Cardiac muscle cell (in vitro differentiated cells and primary cell): ENCODE measurements at places on chromosomes 3 and 15.
A peak's percentile ranks its signal among the peaks of the same experiment; 100 is the strongest.

DNA sequence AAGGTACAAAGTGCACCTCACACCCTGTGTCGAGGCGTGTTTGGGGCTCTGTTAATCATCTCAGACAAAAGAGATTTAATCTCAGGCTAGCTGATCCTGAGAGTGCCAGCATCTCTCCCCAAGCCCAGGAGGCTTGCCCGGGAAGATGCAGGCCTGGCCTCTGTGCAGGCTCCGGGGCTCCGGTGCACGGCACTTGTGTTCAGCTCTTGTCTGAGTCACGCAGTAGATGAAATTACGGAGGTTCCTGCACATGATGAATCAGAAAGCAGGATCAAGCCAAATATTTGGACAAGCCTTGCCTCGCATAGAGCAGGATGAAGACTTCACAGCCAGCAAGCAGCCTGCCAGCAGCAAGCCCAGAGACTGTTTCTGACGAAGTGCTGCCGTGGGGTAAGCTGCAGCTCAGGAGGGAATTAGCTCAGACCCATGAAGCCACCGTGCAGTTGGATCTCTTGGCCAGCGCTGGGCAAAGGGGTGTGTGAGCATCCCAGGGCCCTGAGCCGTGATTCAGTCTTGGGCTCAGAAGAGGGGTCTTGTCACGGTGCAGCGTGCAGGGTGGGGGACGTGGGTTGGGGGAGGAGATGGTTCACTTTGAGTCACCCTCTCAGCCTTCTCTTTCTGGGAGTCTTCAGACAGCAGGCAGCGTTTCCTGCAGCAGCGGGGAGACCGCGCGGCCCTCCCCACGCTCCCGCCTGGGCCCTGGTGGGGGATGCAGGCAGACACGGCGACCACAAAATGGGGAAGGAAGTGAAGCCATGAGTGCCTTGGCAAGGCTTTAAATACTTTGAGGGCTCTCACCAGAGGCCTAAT is 89.2 kb upstream of the MEF2A start:
- no peak for DNase-seq

- no peak for DNase-seq
These were observed 79.4 kb downstream of the AAGAB start for GRCh38 chr15:67174864-67175573.

GRCh38 chr3:117427081-117427480 is 717.5 kb downstream of the TUSC7 start:
- DNase-seq, result no peak

- peak; percentile 57 for DNase-seq
These were observed 63.9 kb upstream of the RGMA start for GRCh38 chr15:93152951-93153350.

DNA sequence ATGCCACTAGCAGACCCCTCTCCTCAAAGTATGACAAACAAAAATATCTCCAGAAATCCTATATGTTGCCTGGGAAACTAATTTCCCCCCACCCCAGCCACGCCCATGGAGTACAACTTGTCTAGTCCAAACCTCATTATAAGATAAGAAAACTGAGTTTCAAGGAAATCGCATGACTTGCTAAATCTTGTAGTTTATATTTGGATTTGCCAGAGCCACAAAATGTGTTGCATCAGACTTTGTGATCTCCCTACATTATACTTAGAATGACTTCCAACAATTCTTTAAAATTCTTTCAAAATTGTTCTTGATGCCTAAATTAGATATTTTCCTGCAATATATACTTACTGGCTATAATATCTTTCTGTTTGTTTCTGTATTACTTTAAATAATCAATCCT is 1034.4 kb downstream of the IGSF11 start:
- DNase-seq, result no peak

GRCh38 chr3:46370839-46371518 is at the start of gene CCR5:
Gene CCR5, plus strand, starts transcription at chr3:46370946. Its CDS starts 1,957 bp downstream, at chr3:46372903.
- no peak for DNase-seq

DNA sequence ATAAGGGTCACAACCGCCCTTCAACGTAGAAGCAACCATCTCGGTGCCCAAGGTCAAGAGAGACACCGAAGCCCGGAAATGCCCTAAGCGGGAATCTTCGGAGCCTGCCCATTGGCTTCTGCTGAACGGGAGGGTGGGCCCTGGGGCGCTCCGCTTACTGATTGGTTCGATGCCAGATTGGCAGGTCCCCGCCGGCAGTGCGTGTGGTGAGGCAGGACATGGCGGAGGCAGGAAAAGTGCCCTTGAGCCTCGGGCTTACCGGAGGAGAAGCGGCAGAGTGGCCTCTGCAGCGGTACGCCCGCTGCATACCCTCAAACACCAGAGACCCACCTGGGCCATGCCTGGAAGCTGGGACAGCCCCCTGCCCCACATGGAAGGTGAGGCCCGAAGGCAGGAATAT is at the start of gene REC114:
Gene REC114 (plus strand): TSS at position 197 of the 400 bp plus-strand sequence. CDS start 22 bp downstream, at position 219.
- DNase-seq, result no peak

DNA sequence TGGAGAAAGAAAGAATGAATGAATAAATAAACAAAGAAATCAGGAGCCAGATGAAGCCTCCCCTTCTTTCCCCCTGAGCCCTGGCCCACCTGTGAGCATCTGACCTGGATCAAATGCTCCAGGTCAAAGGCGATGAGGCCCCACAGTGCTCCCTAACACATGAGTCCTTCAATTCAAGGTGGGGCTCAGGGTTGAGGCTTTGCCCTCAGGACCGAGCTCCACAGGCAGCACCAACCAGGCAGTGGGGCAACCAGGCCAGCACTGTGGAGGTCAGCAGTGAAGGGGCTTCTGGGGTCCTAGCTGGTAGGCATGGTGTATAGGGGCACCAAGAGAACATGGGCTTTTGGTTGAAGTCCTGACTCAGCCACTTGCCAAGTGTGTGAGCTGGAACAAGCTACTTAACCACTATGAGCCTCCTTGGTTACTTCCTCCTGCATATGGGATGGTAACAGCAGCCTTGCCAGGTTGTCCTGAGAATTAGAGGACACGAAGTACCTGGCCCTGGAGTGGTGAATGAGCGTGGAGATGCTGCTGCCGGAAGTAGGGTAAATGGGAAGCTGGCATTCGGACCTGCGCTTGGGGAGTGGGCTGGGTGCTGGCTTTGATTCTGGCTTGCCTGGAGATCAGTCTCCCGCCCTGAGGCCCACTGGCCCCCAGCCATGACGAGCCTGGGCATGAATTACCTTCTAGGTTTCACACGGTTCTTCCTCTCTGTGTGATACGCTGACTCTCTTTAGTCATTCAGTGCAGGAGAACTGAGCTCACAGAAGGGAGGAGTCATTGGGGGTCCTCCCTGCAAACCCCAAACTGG is 10.0 kb upstream of the PAQR5 start:
- DNase-seq, result no peak

DNA sequence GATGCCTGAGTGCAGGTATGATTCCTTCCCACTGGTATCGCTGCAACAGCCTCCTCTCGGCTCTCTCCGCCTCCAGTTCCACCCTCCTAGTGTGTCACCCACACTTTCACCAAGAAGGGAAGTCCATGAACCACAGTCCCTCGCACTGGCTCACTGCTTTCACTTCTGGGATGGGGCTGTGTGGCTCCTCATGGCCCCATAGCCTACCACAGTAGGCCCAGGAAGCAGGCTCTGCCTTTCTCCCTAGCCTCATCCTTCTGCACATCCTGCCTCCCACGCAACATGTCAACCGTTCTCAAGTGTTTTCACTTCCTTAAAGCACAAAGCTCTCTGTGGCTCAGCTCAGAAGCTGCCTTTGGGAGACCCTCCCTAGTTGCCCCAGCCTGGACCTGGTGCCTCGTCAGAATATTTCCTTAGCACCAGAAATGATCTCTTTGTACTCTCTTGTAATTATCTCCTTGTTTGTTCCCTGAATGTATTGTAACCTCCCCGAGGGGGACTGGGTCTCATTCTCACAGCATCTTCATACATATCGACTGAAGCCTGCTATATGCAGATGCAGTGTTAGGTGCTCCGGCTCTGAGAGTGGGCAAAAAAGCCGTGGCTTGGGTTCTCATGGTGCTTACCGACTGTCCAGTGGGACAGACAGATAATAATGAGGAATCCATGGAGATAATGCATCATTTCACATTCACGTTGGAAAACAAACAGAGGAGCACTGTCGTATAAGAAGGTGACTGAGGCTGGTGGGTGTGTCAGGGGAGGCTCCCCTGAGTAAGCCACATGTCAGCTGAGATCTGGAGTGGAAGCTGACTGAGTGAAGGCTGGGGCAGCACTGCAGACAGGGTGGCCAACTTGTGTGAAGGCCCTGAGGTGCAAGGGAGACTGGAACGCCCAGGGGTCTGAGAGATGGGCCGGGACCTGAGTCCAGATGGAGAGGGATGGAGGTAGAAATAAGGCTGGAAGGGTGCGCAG is 107.1 kb downstream of the DGKG start:
- peak; percentile 9 for DNase-seq

DNA sequence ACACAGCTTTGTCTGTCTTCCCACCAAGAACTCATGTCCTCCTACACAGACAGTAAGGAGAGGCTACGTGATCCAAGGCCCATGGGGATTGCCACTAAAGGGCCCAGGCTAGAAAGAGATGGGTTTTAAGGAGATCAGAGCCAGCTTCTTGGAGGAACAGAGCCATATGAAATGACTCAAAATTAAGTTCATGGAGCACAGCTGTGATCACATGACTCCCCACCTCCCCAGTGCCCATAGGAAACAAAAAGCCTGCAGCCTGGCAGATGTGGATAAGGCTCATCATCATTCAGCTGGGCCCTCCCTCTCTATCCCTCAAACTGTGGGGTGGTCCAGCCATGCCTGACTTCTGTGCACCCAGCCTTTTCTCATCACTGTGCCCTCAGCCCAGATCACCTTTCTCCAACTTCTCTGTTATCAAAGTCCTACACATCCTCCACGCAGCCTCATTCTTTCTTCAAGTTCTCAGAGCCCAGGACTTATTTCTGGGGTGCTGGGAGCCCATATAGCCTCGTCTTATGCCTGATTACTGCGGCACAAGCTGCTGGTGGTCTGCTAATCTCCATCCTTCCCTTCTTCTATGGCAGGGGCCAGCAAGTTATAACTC is 137.6 kb downstream of the SMAD6 start:
- DNase-seq, result no peak

GRCh38 chr15:54808321-54808720 is 388.4 kb downstream of the RSL24D1 start:
- DNase-seq, result no peak

DNA sequence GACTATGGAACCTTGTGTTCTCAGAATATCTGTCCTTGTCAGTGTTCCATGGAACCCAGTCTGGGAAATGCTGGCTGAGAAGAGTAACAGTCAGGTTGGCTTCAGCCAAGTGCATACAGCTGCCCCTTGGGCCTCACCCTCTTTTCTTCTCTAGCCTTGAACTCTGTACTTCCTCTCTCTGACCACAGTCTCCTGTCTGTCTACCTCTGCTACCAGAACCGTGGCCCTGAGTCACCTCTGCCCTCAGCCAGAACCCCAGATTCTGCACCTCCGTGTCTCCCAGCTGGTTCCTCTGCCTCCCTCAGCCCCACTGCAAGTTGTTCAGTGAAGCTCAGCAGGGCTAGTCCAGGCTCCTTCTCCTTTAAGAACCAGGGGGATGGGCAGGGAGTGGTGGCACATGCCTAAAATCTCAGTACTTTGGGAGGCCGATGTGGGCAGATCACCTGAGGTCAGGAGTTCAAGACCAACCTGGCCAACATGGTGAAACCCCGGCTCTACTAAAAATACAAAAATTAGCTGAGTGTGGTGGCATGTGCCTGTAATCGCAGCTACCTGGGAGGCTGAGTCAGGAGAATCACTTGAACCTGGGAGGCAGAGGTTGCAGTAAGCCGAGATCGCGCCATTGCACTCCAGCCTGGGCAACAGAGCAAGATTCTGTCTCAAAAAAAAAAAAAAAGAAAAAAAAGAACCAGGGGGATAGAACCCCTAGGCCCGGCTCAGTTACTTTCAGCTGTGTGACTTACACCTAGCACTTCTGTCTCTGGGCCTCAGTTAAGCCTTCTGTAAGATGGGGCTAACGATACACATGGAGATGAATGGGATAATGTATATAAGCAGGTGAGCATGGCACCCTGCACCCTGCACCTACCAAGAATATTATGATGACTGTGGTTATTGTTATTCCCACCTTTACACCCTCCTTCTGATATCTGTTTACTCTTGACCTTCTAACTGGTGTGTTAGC is 24.3 kb upstream of the TATDN2 start:
- DNase-seq, result no peak

GRCh38 chr3:22971497-22971896 is 231.6 kb upstream of the UBE2E2 start:
- no peak for DNase-seq
